ENCODE measurements at places on chromosomes 3 and 15.
A peak's percentile ranks its signal among the peaks of the same experiment; 100 is the strongest.

- DNase-seq: no peak
These were observed 78.9 kb upstream of the DPH6 start for GRCh38 chr15:35624881-35625280.

GRCh38 chr3:64483467-64483866 lies 204.3 kb downstream of the ADAMTS9 start:
- DNase-seq: no peak

DNA sequence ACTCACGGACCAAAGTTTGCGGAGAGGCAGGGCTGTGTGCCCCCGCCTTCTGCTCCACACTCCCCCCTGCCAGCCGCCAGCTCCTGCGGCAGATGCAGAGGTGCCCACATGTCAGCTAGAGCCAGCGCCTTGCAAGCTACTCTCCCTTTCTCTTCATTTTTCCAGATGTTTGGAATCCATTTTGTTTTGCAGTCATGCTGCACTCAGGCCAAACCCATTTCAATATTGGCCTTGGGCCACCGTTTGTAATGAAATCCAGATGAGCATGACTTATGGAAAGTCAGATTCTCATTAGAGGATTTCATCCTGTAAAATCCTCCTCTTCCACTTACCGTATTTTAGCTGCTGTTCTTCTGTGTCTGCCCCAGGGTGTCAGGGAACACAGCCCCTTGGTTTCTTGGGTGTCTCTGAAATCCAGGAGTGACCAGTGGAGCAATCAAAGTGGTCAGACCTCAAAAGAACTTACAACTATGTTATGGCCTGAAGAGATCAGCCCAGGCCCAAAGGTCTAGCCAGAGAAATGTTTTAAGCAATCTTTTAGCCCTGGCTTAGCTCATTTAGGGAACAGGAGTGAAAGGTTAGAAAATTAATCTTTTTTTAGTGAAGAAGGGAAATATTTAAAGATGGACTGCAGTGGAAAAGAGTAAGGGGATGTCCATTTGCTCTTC lies 65.8 kb downstream of the AAGAB start:
- no peak for DNase-seq

DNA sequence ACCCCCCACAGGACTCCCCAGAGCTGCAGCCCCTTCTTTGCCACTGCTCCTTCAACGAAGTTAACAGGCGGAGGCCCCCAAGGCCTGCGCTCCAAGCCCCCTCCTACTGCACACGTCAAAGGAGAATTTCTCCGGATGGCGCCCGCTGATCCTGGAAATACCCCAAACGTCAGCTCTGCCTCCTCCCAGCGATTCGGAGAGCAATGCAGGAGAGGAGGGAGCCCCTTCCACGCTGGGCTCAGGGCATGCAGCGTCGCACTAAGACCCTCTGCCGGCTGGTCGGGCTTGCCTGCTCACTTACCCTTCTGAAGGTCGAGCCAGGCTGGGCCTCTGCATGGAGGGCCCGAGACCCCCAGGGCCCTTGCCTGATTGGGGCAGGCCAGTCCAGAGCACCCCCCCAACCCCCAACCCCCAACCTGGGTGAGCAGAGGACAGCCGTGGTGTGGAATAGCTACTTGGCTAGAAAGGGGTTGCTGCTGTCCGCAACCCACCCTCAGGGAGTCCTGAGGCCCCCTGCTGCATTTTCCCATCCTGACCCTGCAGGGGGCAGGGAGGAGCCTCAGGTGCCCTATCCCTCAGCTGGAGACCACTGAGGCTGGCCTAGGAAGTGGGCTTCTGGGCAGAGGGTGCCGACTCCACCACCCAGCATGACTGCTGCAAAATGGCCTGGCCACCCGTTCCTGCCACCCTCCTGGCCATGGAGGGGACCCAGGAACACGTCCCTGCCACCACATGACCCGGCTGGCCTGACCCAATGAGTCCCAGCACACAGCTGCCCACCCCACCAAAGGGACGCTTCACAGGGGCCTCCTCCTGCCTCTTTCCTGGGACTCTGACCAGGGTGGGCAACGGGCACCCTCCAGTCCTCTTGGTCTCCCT lies 976 bp downstream of the ATP2B2 start:
- no peak for DNase-seq

DNA sequence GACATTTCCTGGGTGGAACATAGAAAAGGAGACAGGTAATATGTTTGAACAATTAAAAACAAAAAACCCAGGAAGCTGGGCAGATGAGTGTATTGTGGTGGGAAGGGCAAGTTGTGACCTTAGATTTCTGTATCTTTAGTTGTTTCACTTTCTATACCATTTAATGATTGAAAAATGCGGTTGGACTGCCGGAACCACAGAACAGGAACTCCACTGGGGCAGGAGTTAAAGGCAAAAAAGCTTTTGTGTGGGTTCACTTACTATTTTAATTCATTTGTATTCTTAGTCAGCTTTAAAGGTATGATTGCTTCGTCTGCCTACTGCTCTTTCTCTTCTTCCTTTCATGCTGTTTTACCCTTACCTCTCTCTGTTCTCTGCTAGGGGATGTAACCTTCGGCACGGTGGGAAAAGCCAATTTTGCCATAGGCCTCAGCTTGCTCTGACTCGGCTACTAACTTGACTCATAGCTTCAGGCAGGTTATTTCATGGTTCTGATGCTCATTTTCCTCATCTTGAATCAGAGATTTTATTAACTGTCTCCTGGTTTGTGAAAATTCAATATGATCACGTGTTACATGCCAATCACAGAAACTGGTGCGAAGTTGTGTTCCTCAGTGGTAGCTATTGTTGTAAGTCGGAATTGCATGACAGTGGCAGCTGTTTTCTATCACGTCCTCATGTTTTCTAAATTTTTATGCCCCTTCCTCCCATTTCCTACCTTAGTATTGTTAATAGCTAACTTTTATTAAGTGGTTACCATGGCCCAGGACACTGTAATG lies 1.6 kb upstream of the MCTP2 start:
- DNase-seq: peak; percentile 42

GRCh38 chr3:82130046-82130445 lies 368.6 kb upstream of the GBE1 start:
- DNase-seq: no peak

DNA sequence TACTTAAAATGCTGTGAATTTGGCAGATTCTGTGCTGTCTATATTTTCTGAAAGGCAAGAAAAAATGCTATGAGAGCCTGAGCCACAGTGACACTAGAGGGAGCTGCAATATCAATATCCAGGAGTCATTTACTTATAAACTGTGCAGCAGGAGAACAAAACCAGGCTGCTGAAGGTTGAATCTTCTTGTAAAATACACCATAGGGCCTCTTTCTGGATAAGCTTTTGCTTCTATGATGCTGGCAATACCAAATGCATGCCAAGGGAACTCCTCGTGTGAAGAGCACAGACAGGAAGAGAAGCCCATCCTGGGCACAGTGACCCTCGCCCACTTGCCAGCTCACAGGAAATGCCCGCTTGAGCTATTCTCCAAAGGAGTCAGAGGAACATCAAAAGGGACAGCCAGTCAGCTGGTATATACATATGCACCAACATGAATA lies 48.0 kb upstream of the TSPAN3 start:
- DNase-seq: no peak

GRCh38 chr15:66932634-66933024 lies 132.8 kb upstream of the SMAD3 start:
- DNase-seq: no peak

GRCh38 chr3:95738045-95738444 lies 1076.3 kb upstream of the EPHA6 start:
- DNase-seq: no peak

GRCh38 chr3:194212845-194213331 lies 76.9 kb downstream of the HES1 start:
- DNase-seq: no peak

DNA sequence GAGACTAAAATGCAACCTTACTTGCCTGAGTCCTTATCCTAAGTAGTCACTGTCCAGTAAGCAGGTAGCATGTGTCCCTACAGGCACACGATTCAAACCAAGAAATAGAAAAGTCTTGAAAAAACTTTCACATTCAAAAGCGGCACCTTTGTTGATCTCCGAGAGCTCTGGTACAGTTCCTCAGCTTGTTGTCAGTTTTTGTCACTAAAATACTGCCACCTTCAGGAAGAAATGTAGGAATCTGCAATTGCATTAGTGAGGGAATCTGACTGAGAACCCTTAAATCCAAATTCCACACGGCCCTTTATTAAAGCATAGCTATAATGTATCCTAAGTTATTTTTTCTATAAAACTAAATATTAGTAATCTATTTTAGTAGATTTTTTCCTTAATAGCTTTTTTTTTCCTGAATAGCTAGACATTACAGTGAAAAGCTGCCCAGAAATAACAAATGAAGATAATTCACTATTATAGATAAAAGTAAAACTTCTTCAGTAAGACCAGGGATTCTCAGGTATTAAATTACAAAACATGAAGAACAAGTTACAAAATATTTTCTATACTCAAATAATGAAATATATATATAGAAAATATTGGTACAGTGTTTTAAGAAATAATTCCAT lies 44.0 kb downstream of the CCDC54 start:
- no peak for DNase-seq

DNA sequence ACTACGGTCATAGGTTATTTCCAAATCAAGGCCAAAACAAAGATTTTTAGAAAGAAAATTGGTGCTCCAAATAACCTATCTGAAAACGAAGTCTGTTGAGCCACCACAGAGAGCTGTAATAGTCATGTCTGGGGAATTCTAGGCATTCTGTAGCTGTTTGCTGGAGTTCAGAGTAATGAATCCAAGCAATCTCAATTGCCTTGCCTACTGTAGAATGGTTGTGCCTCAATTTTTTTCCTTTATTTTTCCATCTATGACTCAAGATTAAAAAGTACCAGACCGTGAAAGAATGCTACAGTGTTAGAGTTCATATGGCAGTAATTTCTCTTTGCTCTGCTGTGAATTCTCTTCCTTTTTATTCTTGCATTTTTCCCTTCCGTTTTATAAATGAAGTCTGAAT lies 1007.2 kb upstream of the ALCAM start:
- DNase-seq: no peak

DNA sequence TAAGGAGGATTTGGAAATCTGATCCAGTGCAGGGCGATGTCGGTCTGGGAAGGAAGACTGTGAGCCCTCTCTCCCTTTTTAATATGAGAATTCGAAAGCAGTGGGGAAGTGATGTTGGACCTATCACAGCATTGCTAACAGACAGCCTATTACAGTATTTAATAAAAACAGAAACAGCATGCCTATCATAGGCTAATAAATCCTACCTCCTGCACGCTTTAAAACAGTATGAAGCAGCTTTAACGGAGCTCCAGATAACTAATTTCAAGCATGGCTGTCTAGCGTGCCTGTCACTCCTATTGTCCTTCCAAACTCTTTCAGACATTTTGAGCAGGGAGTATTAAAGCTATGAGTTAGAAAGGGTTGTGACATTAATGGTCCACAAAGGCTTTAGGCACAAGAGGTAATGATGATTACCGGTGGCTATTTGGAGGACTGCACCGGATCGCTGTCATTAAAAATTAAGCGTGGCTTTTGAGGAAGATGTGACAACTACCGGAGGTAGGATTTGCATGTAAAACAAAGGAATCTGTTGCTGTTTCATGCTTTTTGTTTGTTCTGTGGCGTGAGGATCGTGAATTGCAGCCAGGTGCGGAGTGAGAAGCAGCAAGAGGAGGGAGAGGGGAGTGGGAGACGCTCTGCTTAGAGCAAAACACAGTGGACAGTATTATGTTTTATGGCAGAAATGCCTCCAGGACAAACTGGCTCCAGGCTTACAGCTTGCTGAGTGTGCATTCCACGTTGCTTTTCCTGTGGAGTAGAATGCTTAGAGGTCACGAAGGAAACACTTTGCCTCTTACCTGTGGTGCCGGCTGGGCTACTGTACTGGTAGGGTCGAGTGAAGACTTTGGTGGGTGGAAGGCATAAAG lies at the start of gene KCNMB2:
KCNMB2 (plus strand) TSS at position 226 of the 869 bp plus-strand sequence.
- DNase-seq: no peak

GRCh38 chr3:4270720-4271119 lies 32.4 kb upstream of the SETMAR start:
- DNase-seq: no peak
